Skeletal muscle cell (primary cell): ENCODE measurements at places on chromosomes 3 and 15.

DNA sequence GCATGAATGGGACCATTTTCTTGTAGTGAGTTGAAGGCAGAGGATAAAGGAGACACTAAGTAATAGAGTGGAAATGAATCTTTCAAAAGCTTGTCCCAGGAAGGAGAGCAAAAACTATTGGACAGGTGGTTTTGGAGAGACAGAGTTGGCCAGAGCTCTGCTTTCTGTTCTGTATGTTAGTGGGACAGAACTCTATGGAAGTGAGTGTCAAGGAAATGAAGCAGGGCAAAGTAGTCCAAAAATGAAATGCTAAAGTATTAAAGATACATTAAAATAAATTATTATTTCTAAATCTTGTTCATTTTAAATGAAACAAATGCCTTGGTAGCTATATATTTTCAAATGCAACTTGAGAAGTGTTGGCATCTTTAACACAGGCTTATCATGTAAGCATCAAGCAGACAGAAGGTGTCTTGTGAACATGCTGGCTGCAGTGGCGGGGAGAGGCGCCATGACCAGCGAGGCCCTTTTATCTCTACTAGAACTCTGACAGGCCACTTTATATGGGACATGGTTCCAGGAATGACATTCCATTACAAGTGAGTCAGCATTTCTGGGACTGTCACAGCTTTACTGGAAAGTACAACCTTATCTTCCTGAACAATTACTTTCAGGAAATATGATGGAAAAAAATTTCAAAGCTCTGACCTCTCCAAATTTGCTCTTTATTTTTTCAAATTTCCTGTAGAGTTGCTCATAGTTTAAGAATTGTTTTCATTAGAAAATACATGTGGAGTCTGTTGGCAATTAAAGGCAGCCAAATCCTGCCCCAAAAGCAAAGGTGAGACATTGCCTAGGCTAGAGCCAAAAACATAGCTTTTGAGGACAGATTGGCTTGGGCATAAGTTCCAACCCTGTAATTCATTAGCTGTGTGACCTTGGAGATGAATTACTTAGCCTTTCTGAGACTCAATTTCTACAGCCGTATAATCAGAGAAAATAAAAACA is 106.5 kb downstream of the ECT2 start:
- DNase-seq, result no peak

DNA sequence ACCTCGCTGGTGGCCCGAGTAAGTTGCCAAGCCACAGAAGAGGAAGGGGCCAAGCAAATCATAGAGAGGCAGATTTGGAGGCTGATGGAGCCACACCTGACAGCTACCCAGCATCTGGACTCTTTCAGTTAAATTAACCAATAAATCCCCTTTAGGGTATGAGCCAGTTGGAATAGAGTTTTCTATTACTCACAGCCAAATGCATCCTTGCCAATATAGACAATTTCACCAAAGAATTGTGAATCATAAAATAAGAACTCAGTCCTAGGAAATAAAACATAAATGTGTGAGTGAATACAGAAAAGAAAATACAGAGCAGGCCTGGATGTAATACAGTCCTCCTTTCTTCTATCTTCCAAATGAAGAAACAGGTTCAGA is 161.6 kb upstream of the ANKRD28 start:
- DNase-seq, result no peak

DNA sequence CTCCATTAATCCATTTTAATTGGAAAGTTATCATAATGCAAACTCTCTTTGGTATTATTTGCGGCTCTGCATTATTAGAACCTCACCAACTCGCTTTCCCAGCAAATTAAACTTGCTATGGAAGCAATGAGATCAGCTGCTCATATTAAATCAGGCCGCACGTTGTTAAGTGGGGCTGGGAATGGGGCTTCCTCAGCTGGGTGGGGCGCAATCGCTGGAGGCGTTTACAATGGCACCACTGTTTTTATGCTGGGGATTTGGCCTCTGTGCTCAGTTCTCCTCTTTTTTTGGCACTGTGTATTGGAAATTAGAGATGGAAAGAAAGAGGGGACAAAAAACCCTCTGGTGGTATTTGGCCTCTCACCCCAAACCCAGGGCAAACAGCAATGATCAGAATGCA is 72.2 kb downstream of the RPLP1 start:
- DNase-seq, result no peak

DNA sequence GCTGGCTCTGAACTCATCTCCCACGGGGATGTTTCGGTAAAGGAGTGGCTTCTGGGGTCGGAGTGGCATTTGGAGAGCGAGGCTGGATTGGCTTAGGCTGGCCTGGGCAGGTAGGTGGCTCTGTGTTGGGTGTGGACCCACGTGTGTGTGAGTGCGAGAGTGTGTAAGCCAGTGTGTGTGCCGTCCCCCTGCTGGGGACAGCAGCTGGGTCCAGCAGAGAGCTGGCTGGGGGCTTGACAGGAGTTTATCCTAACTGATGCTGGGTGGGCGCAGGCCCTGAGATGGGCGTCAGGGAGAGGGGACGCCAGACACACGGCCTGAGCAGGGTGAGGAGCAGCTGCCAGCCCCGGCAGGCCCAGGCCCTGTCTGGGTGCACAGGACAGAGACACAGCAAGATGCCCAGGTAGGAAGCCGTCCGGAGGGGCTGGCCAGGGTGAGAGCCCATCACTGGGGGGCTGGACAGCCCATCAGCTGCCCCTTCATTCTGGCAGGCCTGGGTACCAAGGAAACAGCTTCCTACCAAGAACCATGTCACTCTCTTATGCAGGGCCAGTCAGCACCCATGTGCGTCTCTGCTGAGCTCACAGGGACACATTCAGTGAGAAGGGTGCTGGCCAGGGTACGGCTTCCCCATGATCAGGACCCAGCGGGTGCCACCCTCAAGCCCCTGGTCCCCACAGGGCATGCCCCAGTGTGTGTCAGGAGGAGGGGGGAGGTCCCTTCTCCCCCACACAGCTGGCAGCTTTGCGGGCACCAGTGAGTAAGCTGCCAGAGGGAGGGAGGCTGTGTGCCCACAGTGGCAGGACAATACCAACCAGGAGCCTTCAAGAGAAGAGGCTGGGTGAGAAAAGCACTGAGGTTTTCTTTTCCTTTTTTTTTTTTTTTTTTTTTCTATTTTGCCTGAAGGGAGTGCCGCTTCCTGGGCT is 1.1 kb downstream of the PAK6 start:
- no peak for DNase-seq

DNA sequence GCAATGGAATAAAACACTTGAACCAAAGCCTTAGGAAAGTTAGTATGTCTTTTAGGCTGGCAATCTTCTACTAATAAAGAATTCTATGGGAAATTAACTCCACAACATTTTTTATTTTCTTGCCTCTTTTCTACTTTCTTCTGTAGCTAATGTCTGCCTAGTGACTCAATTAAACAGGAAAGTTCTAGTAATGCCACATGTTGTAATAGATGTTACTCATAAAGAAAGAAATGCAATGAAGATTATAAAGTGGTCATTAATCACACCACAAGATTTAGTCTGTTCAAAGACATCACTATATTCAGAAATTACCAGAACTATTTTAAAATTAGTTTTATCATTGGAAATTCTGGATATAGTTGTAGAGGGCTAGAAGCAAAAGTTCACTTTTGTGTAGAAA is 329.7 kb downstream of the SI start:
- DNase-seq, result no peak

GRCh38 chr15:34610354-34610753 is 26.9 kb upstream of the GOLGA8B start:
- DNase-seq, result no peak

- no peak for DNase-seq
These were observed 25.6 kb downstream of the ACAN start for GRCh38 chr15:88828791-88829190.

DNA sequence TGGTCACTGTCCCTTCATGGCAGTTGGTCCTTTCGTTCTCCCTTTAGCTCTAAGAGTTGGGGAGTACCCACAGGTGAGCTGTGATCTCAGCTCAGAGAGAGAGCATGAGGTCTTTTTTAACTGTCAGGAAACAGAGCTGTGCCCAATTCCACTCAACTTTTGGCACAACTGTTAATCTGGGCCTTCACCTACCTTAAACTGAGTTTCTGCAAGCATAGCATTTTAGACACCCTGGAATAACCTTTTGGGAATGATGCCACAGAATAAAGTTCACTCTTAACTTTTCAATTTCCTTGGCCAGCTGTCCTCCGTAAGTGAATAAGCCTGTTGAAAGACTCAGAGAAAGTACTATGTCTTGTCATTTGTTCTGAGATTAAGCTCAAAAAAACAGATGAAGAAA is 35.9 kb downstream of the TUBGCP4 start:
- no peak for DNase-seq

DNA sequence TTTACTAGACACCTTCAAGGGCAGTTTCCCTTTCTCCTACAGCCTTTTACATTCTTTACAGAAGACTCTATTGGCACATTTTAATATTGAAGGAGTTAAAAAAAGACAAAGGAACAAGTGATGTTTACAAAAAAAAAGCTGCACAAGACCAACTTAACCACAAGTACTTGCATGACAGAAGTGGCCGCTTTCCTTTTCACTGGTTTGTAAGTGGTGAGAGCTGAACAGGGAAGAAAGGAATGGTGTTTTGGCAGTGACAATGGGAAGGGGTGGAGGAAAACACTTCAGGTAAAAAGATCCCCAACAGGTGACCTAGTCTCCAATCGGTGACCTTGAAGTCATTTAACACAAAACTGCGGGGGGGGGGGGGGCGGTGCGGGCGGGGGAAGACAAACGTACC is 1.1 kb downstream of the WDR72 start:
- no peak for DNase-seq

GRCh38 chr15:36585774-36586173 is 6.3 kb downstream of the CDIN1 start:
- no peak for DNase-seq

DNA sequence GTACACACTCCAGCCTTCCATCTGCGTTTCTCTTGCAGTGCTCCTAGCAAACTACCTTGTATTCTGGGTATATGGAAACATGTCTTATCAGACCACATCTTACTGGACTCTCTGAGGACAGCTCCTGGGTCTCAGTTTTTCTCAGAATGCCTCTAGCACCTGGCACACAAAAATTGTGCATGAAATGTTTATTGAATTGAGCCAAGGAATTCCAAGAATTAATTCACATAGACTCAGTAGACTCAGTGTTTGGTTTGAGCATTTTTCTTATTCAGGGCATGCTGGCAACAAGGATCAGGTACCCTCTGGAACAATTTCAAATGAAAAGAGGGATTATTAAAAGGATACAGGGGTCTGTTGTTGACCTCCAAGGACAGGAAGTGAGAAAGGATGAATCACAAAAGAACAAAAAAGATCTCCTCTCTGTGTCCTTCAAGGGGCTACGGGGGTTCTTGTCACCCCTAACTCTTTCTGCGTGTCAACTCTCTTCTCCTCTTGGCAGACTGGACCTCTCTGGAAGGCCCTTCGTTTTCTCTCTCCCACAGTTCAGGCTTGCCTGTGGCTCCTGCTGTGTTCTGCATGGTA is 270.0 kb upstream of the HES1 start:
- no peak for DNase-seq
